ENCODE measurements at places on chromosomes 13 and 19. TPM values are rescaled to one million over a fixed set of nuclear protein-coding genes. Genes with fewer than 3 reads are reported as not detected.

The PCSK4 gene
- total RNA-seq: 1.1 TPM

The OR10H1 gene
- total RNA-seq: not detected

DNA sequence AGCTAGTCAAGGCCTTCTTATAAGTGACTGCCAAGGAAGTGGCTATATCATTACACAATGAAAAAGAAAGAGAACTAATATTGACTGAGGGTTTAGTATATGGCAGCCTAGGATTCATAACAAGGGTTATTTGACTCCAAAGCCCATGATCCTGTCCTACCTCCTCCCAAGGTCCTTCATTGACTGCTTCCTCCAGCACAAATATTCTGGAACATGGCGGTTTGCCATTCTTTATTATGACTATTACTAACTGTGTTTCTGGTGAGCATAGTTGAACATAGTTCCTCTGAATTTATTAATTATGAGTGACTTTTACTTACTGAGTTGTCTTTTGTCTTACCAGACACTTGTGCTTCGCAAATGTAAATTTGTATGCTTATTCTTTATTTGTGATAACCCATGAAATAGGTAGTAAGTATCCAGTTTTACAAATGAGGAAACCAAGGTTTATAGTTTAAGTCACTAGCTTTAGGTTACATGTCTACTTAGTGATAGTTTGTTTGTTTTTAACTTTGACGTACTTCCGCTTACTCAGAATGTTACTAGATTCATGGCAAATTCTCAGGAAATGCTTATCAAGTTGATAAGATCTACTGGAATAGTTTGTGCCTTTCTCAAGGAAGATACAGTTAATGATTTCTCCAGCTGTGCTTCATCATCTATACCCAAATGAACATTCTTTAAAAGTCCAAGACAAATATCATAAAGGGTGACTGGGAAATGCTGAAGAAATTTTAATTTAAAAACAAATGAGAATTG lies 15.5 kb upstream of the DCLK1 start:
- no peak for DNase-seq

- no peak for DNase-seq
Observed at GRCh38 chr13:113422807-113423519, 30.3 kb downstream of the ADPRHL1 start.

GRCh38 chr13:112457081-112457480 lies 80.9 kb downstream of the SPACA7 start:
- DNase-seq: no peak

GRCh38 chr19:8571006-8571411 lies 6.2 kb downstream of the MYO1F start:
- DNase-seq: no peak

The PSG3 gene
- not detected for total RNA-seq

The ADAMTS10 gene
- total RNA-seq: 13.8 TPM

- DNase-seq: no peak
Observed at GRCh38 chr13:91056746-91057145, 290.7 kb upstream of the MIR17HG start.

The CLEC11A gene
- total RNA-seq: 0.17 TPM

The UBE2L5 gene
- not detected for total RNA-seq

DNA sequence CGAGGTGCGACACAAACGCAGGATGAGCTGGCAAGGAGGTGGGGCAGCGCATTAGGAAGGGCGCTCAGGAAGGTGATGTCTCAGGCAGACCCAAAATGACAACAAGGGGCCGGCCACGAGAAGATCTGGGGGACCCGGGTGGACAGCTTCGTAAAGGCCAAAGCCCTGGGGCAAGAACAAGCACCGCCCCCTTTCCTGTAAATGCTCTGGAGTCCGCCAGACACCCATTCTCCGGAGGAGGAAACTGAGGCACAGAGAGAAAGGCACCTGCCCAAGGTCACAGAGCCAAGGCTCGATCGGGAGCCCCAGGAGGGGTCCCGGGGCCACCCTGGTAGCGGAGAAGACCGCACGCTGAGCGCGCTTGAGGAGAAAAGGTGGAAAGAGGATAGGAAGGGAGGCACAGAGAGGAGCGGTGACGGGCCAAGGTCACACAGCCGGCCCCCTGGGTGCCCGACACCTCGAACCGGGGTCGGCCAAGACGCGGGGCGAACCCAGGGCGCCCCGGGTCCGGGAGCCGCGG lies 571 bp downstream of the SAFB2 start:
- DNase-seq: no peak

GRCh38 chr19:17836530-17836929 lies 11.3 kb downstream of the JAK3 start:
- no peak for DNase-seq

The KLK12 gene
- total RNA-seq: not detected

GRCh38 chr19:14840206-14840605 lies 5.2 kb upstream of the OR7A5 start:
- no peak for DNase-seq

DNA sequence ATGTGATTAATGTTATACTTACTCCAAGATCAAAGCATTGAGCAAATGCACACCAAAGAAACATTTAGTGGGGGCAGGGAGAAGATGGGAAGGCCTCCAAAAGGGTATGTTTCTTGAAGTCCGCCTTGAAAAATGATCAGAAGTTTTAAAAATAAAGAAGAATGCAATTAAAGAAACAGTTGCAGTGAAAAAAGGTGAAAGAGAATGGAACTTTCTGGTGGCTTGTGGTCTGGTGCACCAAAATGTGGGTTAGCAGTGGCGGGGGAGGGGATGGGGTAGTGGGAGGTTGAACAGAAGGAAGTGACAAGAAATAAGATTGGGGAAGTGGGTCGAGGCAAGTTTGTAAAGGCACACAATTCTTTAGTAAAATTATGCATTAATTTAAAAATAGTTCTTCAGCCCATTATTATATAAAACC lies 2.5 kb downstream of the LCP1 start:
- no peak for DNase-seq

DNA sequence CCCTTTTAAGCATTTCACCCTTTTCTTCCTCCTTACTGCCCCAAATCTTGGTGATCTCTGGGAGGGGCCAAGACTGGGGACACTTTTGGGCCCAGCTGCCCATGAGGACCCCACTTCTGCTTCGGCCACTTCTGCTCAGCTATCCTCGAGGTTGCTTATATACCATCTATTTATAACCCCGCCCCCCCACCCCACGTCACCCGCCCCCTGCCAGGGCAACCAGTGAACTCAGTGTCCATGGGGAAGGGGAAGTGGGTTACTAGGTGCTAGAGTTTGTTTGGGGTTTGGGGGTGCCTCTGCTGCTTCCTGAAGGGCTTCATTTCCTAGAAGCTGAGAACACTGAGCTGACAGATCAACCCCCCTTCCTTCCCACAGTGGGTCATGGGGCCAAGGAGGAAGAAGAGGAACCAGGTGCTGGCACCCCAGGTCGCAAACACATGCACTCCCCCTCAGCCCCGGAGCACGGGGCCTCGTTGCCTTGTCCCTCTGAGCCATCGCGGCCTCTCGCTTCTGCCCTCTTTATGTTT lies 6.1 kb upstream of the ADGRE5 start:
- DNase-seq: peak; percentile 26

The DIAPH3 gene
- total RNA-seq: 8.7 TPM

DNA sequence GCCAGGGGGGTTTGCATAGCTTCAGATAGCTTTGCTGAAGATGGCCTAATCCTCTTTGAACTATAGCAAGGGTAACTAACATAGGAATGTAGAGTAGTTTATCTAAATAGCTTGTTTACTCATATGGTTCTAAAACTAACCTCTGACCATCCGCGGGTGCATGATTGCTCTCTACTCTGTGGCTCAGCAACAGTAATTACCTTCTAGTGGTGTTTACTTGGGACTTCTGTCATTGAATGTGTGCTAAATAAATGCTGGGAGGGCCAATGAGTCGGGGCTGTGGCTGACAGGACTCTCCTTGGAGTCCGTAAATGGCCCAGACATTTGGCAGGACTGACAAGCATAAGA lies 1461.9 kb downstream of the UQCRFS1 start:
- no peak for DNase-seq

The IZUMO2 gene
- not detected for total RNA-seq

DNA sequence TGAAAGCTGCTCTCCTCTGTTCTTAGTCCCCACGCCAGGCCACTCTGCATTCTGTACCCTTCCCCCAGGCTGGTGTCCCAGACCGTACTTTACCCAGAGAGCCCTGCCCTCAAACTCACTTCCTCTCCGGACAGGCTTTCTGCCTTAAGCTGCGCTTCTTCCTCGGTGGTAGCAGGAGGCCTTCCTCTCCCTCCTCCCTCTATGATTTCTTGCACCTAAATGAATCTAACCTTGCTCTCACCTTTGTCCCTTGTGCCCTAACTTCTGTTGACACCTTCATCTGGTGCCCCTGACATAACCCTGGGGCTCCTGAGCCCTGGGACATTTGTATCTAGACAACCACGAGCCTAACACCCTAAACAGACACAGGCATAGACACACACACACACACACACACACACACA lies 29.6 kb upstream of the CEACAM21 start:
- DNase-seq: no peak

The SMAD9 gene
- total RNA-seq: 11.1 TPM

DNA sequence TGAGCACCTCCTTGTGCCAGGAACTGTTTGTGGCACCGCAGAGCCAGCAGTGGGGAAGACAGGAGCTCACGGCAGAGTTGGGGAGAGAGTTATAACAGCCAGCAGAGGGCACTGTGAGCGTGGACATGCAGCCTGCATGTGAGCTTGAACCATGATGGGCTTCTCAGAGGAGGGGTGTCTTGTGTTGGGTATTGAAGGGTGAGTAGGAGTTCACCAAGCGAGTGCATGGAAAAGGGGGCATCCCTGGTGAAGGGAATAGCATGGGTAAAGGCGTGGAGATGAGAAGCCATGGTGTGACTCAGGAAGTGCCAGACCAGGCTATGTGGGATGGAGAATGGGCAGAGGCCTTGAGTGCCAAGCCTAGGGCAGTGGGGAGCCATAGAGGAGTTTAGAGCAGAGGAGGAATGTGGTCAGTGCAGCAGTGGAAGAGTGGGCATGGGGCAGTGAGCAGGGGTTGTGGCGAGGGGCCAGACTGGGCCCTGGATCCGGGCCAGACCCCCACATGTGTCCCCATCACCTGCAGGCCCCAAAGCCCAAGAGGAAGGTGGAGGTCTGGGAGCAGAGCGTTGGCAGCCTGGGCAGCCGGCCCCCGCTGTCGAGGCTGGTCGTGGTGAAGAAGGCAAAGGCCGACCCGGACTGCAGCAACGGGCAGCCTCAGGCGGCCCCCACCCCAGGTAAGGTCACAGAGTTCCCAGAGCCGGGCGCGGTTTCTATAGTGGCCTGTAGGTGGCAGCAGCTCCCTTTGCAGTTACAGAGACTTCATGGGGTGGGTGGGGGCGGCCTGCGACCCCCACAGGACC lies 11.8 kb upstream of the SHD start:
- peak; percentile 55 for DNase-seq

The OR4F17 gene
- total RNA-seq: not detected

DNA sequence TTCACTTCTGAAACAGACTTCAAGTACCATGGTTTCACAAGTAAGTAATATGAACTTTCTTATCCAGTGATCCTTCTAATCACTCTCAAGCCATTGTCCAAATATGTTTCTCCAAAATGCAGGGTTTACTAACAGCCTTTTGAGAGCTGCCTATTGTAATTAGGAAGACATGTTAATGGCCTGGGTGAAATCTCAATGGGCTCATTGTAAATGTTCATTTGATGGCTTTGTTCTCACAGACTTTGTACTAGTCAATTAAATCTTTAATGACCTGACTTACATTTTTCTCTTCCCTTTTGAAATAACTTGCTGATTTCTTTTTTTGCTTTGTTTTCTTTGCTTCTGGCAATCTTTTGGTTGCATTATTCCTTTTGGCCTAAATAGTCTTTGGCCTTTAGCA lies 444.8 kb downstream of the LIG4 start:
- no peak for DNase-seq

DNA sequence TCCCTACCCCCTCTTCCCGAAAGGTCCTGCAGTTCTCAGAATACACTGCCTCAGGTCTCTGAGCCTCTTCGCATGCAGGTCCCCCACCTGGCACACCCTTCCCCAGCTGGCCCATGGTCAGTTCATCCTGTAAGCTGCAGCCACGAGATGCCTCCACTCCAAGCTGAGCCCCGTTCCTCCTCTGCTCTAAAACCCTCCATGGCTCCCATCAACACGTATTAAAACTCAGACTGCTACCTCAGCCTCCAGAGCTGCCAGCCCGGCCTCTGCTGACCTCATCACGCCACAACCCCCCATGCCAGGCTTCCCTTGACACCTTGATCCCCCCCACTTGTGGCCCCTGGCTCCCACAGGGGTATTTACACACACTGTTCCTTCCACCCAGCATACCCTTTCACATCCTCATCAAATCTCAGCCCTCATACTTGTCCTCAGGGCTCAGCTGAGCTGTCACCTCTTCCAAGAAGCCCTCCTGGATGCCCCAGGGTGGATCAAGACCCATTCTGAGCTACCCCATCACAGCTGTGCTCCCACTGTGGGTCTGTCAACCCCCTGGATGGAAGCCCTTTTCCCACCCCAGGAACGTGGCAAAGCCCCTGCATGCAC lies 48.9 kb downstream of the PTPRS start:
- DNase-seq: no peak

The PRKCG gene
- 0.17 TPM for total RNA-seq

- DNase-seq: peak; percentile 91
Observed at GRCh38 chr13:98484289-98485219, 92.4 kb downstream of the STK24 start.

- DNase-seq: no peak
Observed at GRCh38 chr19:30312582-30313352, 59.4 kb upstream of the ZNF536 start.

GRCh38 chr13:90686442-90686841 lies 661.0 kb upstream of the MIR17HG start:
- DNase-seq: no peak

The SCN1B gene
- total RNA-seq: 15.9 TPM

GRCh38 chr19:12783291-12783848 lies 7.9 kb upstream of the JUNB start:
- no peak for DNase-seq

GRCh38 chr19:54431255-54431838 lies 16.1 kb downstream of the TTYH1 start:
- no peak for DNase-seq

The AP3D1 gene
- total RNA-seq: 75.7 TPM

The CGB5 gene
- not detected for total RNA-seq

The CCDC169 gene
- 1.2 TPM for total RNA-seq

- no peak for DNase-seq
Observed at GRCh38 chr19:7238051-7238450, 56.2 kb downstream of the INSR start.

DNA sequence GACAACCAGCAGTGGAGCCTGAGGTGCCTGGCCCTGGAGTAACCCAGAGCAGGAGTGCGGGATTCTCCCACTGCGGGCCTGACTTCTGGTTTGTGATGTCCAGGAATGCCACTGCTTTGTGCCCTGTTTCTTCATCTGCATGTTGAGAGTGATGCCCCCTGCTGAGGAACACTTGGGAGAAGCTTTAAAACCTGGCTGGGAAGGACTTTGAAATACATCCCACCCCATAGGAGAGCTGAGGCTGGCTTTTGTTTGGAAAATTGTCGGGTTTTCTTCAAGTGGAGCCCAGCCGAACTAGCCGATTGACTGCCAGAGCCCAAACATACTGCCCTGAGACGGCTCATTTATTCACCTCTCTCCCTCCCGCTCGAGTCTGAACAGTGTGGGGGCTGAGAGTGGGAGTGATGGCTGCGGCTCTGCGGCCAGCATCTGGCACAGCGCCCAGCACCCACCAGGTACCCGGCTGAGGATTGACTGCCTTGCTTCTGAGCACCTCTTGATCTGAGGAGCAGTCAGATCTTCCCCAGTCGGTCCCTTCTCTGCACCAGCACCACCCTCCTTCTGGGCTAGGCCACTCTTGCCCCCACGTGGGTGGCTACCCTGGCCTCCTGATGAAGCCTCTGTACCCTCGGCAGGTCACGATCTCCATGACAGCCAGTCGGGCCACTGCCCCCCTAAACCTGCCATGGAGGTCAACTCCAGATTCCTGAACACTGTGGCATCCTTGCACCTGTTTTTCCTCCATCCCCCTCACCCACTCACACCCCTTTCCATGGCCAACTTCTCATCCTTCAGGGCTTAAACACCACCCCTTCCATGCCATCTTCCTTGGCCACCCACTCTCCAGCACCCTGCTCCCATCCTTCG lies 148.9 kb downstream of the SIPA1L3 start:
- DNase-seq: peak; percentile 40

Measured in dermis blood vessel endothelial cell (primary cell).